Pons (tissue), 1 donor: ENCODE measurements at places on chromosomes 7 and 10.

- DNase-seq, result no peak
Observed at GRCh38 chr7:117322741-117323304, at the start of gene WNT2. WNT2 (minus strand) TSS chr7:117323058; CDS start chr7:117322989, 69 bp downstream.

DNA sequence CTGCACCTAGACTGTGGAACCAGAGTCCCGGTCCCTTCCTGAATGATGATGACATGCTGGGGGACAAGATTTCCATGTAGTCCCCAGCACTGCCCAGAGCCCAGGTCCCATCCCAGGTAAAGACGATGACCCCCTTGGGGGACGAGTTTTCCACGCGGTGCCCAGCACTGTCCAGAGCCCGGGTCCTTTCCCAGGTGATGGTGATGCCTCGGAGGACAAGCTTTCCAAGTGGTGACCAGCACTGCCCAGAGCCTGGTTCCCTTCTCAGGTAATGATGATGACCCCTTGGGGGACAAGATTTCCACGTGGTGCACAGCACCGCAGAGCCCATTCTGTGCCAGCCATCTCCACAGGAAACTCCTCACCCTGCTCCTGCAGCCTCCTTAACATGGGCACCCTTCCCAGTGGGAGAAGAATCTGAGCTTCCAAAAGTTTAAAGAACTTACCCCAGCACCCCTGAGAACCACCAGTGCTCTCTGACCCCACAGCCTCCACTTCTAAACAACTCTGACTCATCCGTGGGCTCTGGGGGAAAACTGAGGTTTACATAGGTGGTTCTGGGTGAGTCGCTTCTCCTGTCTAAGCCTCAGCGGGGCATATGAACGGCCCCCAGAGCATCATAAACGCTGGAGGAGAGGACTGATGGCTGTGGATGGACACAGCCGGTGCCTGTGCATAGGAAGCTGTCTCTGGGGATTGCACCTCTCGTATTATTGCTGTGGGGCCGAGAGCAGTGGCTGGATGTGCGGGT lies 233.2 kb downstream of the TCERG1L start:
- no peak for DNase-seq

DNA sequence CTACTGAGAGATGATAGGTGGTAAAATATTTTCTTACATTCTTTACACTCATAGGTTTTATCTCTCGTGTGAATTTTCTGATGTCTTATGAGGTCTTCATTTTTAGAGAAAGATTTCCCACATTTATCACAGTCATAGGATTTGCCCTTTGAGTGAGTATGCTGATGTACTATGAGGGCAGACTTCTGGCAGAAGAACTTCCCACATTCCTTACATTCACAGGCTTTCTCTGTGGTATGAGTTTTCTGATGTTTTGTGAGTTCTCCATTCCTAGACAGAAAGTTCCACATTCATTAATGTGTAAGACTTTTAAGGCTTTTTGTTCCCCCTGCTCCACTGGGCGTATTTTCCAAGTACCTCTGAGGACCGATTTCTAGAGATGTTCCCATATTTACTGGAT lies 23.5 kb downstream of the ZNF25 start:
- DNase-seq, result no peak

- no peak for DNase-seq
Observed at GRCh38 chr7:113907617-113908016, 11.2 kb downstream of the PPP1R3A start.

- no peak for DNase-seq
Observed at GRCh38 chr10:94266091-94266490, 96.6 kb downstream of the NOC3L start.

- DNase-seq, result no peak
Observed at GRCh38 chr7:27616914-27617548, 45.7 kb downstream of the HIBADH start.

- DNase-seq, result no peak
Observed at GRCh38 chr7:7519056-7519455, 16.6 kb downstream of the COL28A1 start.

DNA sequence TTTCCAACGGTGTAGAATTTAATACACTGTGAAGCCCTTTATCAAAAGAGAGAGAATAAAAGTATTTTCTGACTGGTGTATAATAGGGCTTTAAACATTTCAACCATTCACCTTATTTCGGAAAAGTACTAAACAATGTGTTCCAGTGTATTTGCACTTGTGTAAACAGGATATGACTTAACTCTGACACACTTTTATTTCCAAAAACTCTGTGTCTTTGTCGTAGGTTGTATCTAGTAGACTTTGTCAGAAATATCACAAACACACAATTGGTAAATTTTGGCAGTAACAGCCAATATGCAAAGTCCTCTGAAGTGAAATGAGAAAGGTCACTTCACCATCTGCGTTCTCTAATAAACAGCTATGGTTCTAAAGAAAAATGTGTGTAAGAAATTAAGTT lies 10.3 kb upstream of the TSPAN13 start:
- DNase-seq, result no peak

GRCh38 chr7:68038621-68039314 lies 1042.1 kb downstream of the TYW1 start:
- no peak for DNase-seq

GRCh38 chr10:121764233-121764942 lies 163.4 kb downstream of the ATE1 start:
- no peak for DNase-seq

DNA sequence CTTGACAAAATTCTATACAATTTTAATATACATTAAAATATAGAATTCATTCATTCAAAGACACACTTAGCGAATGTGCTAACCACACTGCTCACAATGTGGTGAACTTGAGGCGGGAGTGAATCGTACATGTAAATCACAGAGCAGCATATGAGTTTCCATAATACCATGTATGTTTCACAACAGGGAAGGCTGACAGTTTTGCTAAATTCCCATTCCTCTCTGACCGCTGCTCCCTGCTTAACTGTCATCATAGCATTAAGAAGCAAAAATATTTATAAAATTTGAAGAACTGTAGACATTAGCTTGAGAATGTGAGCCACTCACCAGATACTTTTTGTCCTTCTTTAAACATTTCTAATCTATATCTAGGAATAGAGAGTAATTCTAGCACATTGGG lies 763.3 kb downstream of the MAGI2 start:
- DNase-seq, result no peak

GRCh38 chr10:21039721-21040120 lies 142.6 kb upstream of the NEBL start:
- no peak for DNase-seq

DNA sequence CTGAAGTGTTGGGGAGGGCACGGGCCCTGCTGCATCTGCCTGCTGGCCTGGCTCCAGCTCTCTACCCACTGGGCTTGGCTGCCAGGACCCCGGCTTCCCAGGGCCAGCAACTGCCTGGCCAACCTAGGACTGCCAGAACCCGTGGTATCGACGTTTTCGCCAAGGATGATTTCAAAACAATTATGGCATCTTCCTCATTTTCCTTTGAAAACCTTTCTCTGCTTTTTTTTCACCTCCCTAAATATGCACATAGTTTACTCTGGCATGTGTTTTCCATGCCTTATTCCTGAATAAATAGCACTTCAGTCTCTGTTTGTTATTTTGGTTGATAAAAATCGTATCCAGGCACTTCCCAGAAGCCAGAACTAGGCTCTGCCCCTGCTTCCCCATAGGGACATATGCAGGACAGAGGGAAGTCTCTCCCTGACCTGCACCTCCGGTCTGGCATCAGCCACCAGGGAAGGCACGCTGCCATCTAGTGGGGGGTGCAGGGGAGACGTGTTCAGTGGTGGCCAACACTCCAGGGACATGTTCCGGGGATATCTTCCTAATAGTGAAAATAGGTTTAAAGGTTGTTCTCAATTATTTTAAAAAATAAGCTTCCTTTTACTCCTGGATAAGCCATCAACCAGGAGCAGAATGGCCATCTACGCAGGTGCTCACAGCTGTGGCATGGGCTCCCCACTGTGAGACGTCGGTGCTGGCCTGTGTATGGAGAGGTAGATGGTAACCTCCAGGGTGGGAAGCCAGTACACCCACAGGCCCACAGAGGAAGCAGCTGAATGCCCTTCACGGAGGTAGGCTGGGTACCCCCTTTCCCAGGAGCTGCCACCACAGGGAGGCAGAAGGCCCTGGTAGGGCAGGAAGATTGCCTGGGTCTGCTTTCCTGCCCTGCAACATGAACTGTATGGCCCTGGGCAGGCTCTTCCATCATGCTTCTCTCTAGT lies 30.7 kb upstream of the ANTXRL start:
- peak; percentile 52 for DNase-seq

- no peak for DNase-seq
Observed at GRCh38 chr10:61633665-61634064, 29.1 kb upstream of the CABCOCO1 start.
